ENCODE measurements at places on chromosomes 7 and 10. TPM values are rescaled to one million over a fixed set of nuclear protein-coding genes. Genes with fewer than 3 reads are reported as not detected.
A peak's percentile ranks its signal among the peaks of the same experiment; 100 is the strongest.

Gene OR2A12
- total RNA-seq = not detected

Gene NPSR1
- total RNA-seq = not detected

Gene SLC18A2
- total RNA-seq = 1.7 TPM

Gene SOSTDC1
- total RNA-seq = not detected

Gene FKBP6
- total RNA-seq = not detected

Gene ZNF467
- total RNA-seq = 8.1 TPM

Gene GPC2
- 30.6 TPM for total RNA-seq

Gene ENO4
- total RNA-seq = not detected

Gene MYH16
- total RNA-seq = not detected

Gene DNA2
- 33.5 TPM for total RNA-seq

Gene LIPJ
- 0.32 TPM for total RNA-seq

Gene HOXA5
- total RNA-seq = 2.2 TPM

Gene GPR37
- total RNA-seq = not detected

Gene TIMM23B
- total RNA-seq = 21.8 TPM

Gene CLDN3
- not detected for total RNA-seq

DNA sequence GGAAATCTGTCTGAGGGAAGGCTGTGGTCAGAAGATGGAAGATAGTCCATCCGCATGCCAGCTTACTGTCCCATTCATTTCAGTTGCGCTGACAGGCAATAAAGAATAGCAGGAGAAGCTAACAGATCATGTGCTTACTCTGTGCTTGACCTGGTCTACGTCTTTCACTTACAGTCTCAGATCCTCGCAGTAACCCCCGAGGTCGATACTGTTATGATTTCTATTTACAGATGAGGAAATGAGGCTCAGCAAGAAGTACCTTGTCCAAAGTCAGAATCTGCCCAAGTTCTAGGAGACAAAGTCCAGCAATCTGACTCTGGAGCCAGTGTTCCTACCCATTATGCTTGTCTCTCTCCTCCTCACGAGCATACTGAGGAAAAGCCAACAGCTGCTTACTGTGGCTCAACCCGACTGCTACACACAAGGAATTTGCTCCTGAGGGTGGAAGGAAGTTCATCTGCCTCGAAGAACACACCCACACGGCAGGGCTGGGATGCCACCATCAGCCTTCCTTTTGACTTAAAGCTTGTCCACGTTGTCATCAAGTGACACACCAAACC lies 74.2 kb downstream of the MINPP1 start:
- DNase-seq = no peak

- DNase-seq = no peak
Observed at GRCh38 chr10:32970910-32971309, 12.9 kb upstream of the ITGB1 start.

DNA sequence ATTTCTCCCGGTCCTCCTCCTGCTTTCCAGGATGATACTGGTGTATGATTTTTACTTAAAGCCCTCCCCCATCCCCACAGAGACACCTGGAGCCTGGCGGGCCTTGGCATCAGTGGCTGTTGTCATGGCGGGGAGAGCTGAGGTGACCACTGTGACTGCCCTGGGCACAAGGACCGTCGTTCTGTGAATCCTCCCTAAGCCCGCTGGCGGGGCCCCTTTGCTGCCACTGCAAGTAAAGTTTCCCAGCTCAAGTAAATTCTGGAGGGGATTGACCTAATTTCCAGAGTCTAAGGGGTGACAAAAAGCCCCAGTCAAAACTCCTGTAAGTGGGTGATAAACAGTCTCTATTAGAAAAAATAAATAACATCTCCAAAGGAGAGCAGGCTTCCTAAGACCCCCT lies 393.2 kb upstream of the PODXL start:
- DNase-seq = no peak

DNA sequence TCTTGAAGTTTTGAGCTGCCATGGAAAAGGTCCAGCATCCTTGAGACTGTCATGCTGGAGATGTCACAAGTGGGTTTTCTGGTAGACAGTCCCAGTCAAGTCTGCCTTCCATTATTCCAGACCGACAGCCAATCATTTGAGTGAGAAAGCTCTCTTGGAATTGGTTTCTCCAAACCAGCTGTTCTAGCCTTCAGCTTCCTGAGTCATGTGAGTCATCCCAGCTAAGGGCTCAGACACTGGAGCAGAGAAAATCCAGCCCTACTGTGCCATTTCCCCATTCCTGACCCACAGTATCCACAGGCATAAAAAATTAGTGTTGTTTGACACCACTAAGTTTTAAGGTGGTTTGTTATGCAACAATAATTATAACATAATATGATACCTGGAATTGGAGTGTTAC lies 219.0 kb downstream of the ADRA2A start:
- no peak for DNase-seq

DNA sequence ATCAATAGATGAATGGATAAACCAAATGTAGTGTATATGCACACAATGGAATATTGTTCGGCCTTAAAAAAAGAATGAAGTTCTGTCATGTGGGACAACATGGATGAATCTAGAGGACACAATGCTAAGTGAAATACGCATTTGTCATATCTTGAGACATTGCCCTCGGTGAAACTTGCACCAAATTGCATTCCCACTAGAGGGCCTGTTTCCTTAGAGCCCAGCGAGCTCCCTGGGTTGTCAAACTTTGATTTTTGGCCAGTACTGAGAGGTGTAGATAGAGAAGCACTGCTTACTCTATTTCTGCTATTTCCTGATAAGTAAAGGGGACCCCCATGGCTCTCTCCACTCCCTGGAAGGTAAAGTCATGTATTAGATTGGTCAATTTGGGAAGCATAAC lies 157.1 kb downstream of the GPAM start:
- no peak for DNase-seq

DNA sequence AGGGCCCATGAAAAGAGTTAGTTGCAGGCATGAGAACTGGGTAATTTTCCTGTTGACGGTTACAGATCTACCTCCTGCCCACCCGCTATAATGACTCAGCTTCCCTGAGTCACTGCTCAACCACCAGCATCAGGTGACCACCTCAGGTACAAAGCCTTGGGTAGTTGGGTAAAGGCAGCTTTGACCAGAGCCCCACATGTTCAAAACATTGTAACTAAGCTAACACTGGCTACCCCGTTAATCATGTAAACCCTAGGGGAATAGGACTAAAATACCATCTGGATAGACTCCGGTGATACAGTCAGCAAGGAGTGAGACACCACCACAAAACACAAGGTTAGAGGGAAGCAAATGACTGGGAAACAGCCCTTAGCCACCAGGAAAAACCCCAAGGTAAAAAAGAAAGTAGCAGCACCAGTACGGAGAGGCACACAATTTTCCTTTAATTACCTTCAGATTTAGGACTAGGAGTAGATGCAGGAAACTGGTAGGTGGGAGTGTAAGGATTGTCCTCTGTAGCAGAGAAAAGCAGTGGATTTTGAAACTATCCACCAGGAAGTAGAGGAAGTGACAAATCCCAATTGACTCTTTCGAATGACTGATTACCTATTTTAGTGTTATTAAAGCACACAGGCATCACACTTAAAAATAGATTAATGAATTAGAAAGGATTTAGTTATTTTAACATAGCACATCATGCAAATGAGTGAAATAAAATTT lies 103.5 kb upstream of the PDLIM1 start:
- no peak for DNase-seq

GRCh38 chr10:126101325-126101724 lies 205.0 kb downstream of the FANK1 start:
- no peak for DNase-seq

GRCh38 chr10:67306588-67307205 lies 380.9 kb downstream of the LRRTM3 start:
- no peak for DNase-seq

- DNase-seq = no peak
Observed at GRCh38 chr7:130274296-130274695, 7.6 kb downstream of the CPA2 start.

- DNase-seq = peak; percentile 4
Observed at GRCh38 chr10:18104223-18104872, 35.9 kb upstream of the CACNB2 start.

GRCh38 chr10:17025444-17026295 lies 103.9 kb downstream of the CUBN start:
- DNase-seq = no peak

GRCh38 chr10:2760736-2761135 lies 306.6 kb upstream of the PFKP start:
- DNase-seq = no peak

- no peak for DNase-seq
Observed at GRCh38 chr10:119120413-119120867, 16.5 kb downstream of the DENND10 start.

DNA sequence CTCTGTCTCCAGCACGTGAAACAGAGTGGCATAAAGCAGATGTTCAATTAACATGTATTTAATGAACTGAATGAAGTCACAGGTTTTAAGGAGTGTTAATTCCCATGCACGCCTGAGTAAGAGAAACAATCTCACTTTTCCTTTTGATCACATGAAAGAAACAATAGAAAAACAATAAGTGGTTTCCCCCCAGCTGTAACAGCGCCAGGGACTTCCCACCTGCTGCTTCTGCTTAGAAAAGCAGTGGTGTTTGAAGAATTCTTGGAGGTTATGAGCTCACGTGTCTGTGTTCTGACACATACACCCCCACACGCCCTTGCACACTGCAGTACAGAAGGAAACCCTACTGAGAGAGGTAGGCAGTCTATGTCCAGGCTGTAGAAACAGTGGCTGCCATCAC lies 51.3 kb upstream of the FRMD4A start:
- DNase-seq = peak; percentile 57

DNA sequence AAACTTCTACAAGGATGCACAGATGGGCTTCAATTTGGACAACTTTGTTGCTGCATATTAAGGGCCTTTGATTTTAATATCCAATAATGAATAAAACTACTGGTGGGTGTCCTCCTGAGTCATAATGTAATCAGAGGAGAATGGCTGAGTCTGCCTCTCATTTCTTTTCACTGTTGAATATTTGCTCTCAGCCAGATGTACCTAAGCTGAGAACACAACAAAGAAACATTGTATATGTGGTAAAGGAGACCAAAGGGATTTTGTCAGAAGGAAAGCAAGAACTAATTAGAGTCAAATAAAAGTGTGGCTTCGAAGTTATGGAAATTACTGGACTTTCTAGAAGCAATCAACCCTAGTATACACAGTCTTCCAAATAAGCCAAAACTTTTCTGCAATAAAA lies 131.0 kb upstream of the BET1 start:
- no peak for DNase-seq

- DNase-seq = no peak
Observed at GRCh38 chr10:6841761-6842160, 261.7 kb upstream of the PRKCQ start.

DNA sequence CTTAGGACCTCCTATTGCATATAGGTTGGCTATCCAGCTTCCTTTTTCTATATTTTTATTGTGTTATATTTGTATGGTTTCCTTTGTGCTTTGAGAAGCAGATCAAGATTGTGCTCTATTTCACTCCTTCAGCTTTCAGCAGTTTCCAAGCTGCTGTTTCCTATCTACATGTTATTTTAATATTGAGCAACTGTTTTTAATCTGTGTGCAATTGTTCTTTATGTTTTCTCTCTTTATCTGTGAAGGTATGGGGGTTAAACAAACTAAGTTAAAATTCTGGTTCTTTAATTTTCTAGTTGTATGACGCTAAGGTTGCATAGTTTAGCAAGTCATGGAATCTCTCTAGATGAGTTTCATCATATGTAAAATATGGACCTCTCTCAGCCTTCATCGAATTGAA lies 251.0 kb downstream of the GPR158 start:
- DNase-seq = no peak

DNA sequence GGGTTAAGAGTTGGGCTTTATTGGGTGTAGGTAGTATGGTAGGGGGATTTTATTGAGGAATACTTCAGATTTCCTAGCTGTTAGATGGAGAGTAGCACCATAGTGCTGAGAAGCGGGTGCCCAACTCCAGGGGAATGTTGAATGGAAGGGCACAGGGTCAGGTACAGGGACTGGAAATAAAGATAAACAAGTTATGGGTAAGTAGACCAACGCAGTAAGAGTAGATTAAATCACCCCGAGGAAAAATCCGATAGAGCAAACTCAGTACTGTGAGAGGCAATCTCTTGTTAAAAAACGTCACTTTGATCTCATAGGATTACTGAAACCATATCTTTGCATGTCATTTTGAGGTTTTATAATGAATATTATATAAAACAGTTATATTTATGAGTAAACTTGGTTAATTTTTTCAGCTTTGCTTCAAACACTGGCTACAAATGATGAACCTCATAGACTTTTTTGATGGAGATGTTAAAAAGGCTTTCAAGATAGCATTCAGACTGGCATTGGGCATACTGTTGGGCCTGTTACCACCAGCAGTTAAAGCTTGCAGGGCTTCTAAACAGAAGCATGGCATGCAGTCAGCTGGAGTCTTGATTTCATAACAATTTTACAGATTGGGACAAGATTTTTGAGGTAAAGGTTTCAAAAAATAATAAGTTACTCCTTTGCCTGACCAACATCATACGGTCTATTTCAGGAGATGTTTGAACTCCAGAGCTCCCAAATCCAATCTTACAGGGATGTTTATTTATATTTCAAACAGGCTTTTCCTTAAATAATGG lies 7.1 kb downstream of the AHR start:
- DNase-seq = no peak

GRCh38 chr10:24944512-24945255 lies 7.7 kb downstream of the PRTFDC1 start:
- DNase-seq = no peak

DNA sequence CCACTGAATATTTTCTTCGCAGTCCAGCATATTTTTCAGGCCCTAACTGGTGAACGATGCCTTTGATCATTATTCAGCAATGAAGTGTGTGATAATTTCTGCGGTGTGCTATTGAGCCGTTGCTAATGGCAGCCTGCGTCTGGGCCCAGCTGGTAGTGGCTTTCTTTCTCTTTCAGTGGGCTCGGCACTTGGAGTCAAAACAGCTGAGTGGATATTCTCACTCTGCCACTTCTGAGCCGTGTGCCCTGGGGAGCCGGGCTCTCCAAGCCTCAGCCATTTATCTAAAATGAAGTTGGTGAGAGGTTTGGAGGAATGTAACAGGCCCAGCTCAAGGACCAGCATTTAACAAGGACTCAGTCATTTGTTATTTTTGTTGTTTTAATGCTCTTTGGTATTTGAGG lies 87.5 kb upstream of the IFRD1 start:
- DNase-seq = no peak

- DNase-seq = no peak
Observed at GRCh38 chr7:102119213-102119651, 167.4 kb upstream of the SH2B2 start.

- DNase-seq = no peak
Observed at GRCh38 chr7:140327261-140327661, 71.1 kb downstream of the SLC37A3 start.

GRCh38 chr10:71339796-71340589 lies 20.9 kb downstream of the SLC29A3 start:
- DNase-seq = no peak

DNA sequence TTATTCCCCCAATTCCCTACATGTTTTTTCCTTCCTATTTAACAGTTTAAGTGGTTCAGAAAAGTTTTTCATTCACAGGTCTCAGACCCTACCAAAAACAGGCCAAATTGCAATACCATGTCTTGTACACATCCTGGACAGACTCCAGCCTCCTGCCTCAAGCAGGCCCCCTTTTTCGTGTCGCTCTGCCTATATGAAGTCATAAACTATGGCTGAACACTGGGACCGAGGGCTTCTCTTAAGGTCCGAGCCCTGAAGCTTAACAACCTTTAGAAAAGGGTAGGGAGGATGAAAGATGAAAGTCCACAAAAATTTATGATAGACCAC lies 1.4 kb downstream of the FBXW4 start:
- DNase-seq = no peak

GRCh38 chr7:26360650-26361049 lies 69.0 kb downstream of the SNX10 start:
- DNase-seq = no peak

Data from naive thymus-derived CD4-positive, alpha-beta T cell (primary cell).